Activated T-cell treated with anti-CD3 and anti-CD28 coated beads for 1 hour (primary cell): ENCODE measurements at places on chromosomes 16 and 17.

GRCh38 chr16:57531253-57531575 is 5.2 kb downstream of the CCDC102A start:
- DNase-seq, result no peak

GRCh38 chr16:59698346-59699020 is 964.4 kb upstream of the GOT2 start:
- no peak for DNase-seq

DNA sequence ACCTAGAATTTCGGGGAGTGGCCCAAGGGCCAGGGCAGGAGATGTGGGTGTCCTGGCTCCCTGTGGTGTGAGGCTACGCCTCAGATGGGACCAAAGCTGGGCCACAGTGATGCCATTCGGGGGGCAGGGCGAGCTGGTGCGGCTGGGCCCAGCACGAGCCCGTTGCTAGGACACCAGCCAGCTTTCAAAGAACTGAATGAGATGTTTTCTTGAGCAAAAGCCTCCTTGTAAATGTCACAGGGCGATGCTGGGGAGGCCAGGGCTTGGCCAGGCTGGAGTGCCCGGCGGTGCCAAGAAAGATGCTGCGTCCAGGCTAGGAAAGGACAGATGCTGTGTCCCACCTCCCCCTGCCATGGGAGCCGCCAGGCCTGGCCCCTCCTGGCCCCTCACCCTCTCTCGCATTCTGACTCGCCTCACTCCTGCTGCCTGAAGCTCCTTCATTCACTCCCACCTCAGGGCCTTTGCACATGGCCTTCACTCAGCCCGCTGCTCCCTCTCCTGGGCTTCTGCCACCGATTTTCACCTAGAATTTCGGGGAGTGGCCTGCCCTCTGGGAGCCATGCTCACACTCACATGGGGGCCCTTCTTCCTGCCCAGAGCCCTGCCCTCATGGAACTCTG is 39.1 kb downstream of the CPNE2 start:
- no peak for DNase-seq

DNA sequence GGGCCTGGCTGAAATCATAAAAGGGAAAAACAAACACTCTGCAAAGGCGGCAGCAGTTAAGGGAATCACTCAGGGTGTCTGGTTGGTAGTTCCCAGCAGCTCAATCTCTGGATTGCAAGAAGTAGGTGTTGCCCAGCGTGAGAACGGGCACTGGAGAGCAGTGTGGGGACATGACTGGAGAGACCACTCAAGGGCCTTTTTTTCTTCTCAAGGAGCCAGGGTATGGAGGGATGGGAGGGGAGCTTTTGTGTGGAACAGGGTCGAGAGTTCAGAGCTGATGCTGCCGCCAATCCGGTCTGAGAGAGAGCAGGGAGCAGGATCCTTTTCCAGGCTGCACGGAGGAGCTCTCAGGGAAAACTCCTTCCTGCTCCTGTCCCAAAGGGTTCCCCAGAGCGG is 15.2 kb downstream of the SCNN1B start:
- no peak for DNase-seq

- no peak for DNase-seq
Measured at GRCh38 chr16:15924996-15925395, 24.4 kb upstream of the ABCC1 start.

DNA sequence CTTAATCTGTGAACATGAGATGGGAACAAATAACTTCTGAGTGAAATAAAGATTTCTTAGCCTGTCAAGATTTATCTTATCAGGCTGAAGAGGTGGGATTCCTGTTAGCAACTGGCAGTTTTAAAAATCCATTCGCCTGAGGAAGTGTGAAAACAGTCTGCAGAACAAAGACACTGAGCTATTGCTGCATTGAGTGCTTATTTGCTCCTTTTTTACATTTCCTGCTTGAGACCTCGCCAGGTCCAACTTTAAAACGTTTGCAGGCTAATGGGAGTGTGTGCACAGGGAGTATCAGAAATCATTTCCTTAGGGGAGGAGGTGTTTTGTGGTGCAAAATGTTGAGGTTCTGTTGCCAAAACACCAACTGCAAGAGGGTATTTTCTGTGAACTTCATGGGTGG is 957.8 kb upstream of the RBFOX1 start:
- no peak for DNase-seq

- no peak for DNase-seq
Measured at GRCh38 chr17:47286198-47286914, 32.7 kb downstream of the ITGB3 start.

- no peak for DNase-seq
Measured at GRCh38 chr16:56295059-56295665, 103.9 kb downstream of the GNAO1 start.

DNA sequence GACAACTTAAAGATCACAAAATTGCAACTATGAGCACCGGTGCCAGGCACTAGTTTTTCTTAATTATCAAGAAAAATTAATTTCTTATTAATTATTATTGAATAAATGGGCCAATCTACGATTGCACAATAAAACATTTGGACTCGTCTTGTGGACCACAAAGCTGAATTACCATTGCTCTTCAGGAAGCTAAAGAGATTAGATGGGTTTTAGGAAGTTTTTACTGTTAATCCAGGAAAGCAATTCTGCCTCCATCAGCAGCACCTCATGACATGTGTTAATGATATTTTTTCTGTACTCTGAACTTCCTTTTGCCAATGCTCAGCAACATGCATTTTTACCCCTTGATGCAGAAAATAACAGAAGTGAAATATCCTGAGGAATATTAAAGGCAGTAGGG is 37.9 kb downstream of the HS3ST3A1 start:
- no peak for DNase-seq

- no peak for DNase-seq
Measured at GRCh38 chr17:41528959-41529353, 848 bp upstream of the KRT19 start.

DNA sequence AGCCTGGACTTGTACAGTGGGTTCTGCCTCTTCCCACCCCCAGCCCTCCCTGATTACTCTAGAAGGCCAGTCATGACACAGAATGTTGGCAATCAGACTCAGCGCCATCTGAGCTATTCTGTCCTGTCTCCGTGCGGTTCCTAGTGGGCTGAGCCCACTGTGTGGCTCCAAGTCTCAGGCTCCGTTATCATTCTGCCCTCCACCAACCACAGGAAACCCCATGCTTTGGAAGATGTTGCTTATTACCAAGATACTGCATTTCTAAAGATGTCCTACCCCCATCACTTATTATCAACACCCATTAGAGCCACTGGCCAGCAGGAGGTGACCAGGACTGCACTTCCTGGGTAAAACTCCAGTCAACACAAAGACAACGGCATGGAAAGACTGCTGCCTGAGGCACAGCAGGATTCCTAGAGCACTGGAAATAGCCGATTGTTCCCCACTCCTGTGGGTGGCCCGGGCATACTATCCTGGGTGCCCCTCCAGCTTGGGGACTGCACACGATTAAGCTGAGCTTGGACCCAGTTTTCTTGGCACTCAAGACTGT is 133.6 kb downstream of the AATF start:
- no peak for DNase-seq

- no peak for DNase-seq
Measured at GRCh38 chr17:78034429-78035091, 76.1 kb downstream of the TNRC6C start.

DNA sequence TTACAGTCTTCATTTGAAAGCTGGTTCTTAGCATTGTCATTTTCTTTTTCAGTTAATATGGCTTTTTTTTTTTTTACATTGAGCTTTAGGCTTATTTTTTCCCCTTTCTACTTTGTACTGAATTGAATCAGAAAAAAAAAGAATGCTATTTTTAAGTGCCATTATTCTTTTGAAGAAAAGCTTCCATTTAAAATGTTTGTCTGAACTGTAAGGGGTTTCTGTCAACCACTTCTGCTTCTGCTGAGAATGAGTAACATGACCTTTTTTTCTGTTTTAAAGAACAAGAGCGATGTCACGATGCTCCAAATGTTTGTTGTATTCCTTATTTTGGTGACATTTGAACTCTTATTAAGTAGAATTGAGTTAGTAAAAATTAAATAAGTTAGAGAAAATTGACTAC is 50.0 kb downstream of the MRTFB start:
- no peak for DNase-seq

GRCh38 chr16:18829251-18829650 is 27.9 kb upstream of the ARL6IP1 start:
- DNase-seq, result no peak

GRCh38 chr17:78428025-78428575 is 49.7 kb downstream of the PGS1 start:
- DNase-seq, result no peak

DNA sequence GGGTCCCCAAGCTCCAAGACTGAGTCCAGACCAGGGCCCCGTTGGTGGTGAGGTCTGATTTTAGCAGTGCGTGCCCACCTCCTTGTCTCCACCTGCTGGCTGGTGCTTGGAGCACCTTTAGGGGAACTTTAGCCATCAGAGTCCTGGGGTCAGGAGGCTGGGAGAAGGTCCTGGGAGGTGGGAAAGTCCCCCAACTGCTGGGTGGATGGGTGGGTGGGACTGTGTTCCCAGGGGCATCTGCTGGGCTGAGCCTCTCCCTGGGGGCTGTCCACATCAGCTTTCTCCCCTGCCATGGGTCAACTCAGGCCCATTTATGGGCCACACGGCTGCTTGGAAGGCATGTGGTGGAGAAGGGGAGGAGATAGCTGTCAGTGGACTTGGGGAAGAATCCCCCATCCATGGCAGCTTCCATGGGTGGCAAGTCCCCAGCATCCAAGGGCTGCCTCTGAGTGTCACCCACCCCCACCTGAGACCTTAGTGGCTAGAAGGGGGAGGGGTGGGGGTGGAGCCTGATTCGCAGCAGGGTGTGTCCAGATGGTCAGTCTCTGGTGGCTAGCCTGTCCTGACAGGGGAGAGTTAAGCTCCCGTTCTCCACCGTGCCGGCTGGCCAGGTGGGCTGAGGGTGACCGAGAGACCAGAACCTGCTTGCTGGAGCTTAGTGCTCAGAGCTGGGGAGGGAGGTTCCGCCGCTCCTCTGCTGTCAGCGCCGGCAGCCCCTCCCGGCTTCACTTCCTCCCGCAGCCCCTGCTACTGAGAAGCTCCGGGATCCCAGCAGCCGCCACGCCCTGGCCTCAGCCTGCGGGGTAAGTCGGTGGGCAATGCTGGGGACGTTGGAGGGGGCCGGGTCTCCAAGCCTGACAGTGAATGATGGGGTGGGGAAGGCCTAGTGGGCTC is at the start of gene TRPV2:
Gene TRPV2 (plus strand): TSS at position 541 of the 894 bp plus-strand sequence. CDS start 2,098 bp downstream, outside the sequence.
- no peak for DNase-seq

- no peak for DNase-seq
Measured at GRCh38 chr16:2507052-2507659, 6.6 kb upstream of the ATP6V0C start.

DNA sequence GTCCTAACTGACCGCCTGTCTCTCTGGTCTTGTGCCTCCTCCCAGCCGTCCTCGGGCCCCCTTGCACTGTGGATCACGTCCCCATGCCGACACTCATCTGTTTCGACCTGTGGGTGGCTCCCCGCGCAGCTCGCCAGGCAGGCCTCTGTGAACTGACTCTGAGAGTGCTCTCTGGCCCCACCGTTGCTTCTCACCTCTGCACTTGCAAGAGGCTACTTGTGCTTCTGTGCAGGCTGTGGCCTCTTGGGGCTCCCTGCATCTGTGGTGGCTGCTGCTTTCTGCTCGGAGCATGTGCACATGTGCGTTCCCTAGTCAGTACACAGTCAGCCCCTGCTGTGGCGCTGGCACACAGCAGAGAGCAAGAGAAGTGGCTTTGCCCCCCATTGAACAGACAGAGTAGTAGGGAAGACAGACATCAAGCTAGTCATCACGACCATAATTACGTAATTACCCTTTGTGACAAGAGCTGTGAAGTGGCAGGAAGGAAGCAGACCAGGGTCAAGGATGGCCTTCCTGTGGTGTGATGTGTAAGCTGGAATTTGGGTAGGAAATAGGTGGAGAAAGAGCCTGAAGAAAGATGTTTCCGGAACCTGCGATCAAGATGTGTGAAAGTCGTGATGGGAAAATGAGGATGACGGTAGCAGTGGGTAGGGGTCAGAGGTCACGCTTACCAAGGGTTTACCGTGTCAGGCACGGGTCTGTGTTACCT is 256.0 kb upstream of the CACNG5 start:
- DNase-seq, result no peak

- no peak for DNase-seq
Measured at GRCh38 chr17:77963441-77963840, 4.9 kb downstream of the TNRC6C start.

GRCh38 chr16:22621586-22622155 is 111.0 kb downstream of the NPIPB5 start:
- no peak for DNase-seq

- DNase-seq, result no peak
Measured at GRCh38 chr17:38922538-38923297, 2.7 kb upstream of the LASP1NB start.

- no peak for DNase-seq
Measured at GRCh38 chr17:48374650-48375230, 55.3 kb downstream of the SKAP1 start.

GRCh38 chr16:77759821-77760220 is 28.5 kb upstream of the VAT1L start:
- no peak for DNase-seq

- DNase-seq, result no peak
Measured at GRCh38 chr16:3774156-3774767, 56.9 kb upstream of the TRAP1 start.

GRCh38 chr16:55271945-55272513 is 52.0 kb upstream of the IRX6 start:
- DNase-seq, result no peak

- no peak for DNase-seq
Measured at GRCh38 chr17:17702449-17703139, 21.3 kb downstream of the RAI1 start.

DNA sequence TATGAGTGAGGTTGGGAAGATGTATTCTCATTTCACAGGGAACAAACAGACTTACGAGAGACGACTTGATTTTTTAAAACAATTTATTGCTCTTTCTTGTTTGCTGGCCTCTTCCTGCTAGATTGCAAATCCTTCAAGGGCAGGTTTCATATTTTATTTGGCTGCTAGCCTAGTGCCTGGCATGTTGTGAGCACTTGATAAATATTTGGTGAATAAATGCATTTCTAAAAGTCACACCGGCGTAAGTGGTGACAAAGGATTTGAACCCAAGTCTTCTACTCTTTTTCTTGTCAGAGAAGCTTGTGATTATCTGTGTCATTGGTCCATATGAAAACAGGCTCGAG is 1.4 kb downstream of the WWP2 start:
- no peak for DNase-seq

DNA sequence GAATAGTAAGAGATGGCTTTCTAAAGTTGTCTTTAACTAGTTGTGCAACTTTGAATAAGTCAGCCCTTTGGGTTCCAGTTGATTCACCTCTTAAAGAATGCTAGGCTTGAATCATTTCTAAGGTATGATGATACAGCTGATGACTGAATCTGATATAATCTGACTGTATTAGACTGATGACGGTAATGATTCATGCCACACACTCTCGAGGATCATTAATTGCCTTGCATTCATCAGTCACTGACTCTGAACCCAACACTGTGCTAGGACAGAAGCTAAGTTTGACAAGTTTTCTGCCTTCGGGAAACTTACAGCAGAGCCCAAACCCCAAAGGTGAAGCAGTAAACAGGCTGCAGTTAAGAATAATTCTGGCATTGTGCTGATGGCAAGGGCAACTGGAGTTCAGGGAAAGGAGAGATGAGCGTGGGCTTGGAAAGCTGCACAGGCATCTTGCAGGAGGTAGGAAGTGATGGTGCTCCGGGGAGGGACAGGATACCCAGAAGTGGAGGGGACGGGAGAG is 25.8 kb downstream of the ASIC2 start:
- no peak for DNase-seq
